ENCODE measurements at places on chromosomes 1 and 21.

- DNase-seq = no peak
Observed at GRCh38 chr1:243525085-243525487, 269.2 kb downstream of the SDCCAG8 start.

DNA sequence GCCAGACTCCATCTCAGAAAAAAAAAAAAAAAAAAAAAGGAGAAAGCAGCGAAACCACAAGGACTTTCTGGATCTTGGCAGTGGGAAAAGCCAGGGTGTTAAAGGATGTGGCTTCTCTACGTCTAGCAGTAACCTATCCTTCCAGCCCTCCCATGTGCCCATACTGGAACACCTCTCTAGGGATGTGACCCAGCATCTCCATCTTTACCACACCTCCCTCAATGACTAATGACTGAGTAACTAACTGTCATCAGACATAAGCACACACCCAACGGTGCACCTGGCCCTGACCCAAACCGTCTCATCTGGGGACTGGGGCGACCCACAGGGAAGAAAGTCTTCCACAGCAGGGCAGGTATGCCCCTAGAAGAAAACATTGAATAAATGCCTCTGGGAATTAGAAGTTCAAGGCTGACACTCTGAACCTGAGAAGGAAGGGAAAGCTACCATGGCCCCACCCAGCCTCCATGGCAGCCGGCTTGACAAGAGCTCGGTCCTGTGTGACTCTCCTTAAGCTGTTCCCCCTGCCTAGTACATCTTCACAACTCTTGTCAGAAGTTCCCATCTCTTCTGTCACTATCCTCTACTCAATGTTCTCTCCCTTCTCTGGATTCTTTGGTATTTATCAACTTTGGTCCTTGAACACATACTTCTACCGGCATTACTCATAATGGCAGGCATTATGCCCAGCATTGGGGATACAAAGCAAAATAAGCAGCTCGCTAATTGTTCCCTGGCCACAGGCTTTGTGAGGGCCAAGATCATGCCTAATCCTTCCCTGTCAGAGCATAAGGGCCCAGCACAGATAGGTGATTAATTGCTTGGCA, 14.8 kb upstream of the PAQR6 start:
- DNase-seq = no peak

DNA sequence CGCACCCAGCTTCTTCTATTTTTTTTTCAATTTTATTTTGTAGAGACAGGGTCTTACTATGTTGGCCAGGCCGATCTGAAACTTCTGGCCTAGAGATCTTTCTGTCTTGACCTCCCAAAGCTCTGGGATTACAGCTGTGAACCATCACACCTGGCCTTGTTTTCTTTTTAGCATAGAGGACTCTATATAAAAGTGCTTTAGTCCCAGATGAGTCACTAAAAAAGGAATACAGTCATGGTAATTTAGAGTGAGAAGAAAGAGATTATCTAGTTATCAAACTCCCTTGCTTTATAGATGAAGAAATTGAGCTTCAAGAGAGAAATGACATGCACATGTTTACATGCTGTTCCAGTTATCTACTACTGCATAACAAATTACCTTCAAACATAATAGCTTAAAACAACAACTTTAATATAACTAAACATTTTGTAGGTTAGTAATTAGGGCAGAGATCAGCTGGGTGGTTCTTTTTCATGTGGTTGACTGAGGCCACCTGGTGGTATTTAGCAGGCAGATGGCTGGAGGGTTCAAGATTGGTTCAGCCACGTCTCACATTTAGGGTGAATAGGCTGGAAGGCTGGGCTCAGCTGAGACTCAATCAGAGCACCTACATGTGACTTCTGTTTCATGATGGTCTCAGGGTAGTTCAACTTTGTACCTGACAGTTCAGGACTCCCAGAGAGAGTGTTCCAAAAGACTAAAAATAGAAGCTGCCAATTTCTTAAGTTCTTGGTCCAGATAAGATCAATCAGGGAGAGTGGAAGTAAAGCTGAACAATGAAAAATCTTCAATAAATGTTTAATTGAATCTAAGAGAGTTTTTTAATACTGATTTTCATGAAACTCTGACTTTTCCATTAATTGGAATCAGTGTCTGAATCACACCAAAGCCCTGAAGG, 16.9 kb upstream of the MTF2 start:
- no peak for DNase-seq

DNA sequence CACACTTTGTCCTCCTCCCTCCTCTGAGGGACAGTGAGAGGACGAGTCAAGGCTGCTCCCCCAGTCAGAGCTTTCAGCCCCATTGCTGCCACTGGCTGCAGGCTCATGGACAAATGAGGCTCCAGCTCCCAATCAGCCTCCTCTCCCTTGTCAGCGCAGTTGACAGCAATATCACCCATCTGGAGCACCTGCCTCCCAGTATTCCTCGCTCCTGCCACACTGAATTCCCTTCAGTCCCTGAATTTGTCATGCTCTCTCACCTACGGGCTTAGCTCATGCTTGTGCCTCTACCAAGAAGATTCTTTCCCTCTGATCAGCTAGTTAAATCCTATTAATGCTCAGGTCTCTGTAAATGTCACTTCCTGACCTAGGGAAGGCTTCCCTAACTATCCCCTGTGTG, 54.4 kb upstream of the SYT6 start:
- no peak for DNase-seq

GRCh38 chr1:154859786-154860155, 10.3 kb downstream of the KCNN3 start:
- DNase-seq = no peak

GRCh38 chr1:8314346-8315280, 3.3 kb upstream of the SLC45A1 start:
- DNase-seq = peak; percentile 13

DNA sequence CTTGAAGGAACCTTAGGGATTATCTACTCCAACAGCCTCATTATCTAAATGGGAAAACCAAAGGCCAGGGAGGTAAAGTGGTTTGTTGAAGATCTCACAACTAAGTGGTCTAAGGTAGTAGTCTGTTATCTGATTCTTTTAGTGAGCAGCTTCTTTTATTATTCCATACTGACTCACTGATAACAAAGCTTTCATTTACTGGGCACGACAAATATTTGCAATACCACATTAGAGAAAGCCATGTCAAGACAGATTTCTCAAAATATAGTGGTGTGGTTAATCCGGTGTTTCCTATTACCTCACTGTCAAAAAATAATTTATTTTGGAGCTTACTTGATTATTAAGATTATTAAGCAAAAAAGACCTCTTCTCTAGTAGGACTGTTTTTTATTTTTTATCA, 369.1 kb downstream of the S1PR1 start:
- no peak for DNase-seq

Data from stimulated activated CD4-positive, alpha-beta T cell treated with anti-CD3 and anti-CD28 coated beads, Interleukin-15, amount 100 ng/mL, for 1 hour (primary cell).